Esophagus squamous epithelium (tissue), 5 donors: ENCODE measurements at places on chromosomes 1 and 21.

DNA sequence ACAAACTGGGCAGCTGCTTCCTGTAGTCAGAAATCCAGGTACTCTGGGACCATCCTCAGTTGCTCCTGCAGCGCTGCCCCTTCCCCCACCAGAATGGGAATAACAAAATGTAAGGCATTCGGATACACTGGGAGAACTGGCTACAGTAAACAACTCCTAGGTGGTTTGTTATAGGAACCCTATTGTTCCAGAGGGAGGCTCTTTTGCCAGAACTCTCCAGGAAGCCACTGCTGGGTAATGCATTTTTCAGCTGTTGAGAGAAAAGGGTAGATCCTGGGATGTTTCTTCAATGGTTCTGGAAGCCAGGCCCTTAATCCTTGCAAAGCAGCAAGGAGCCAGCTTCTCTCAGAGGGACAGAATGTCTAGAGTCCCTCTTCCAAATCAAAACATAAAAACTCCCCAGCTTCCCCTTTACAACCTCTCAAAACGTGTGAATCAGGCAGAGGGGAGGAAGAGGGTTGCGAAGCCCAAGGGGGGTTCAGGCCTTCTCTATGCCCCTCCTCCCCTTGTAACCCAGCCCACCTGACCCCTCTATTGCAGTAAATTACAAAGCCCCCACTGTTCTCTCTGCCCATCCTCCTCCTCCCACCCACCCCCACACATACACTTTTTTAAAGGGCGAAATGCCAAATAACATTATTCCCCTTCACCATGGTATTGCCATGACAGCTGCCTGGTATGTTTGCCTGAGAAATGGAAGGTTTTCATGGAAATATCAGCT lies 29.1 kb downstream of the PLPP3 start:
- no peak for DNase-seq

DNA sequence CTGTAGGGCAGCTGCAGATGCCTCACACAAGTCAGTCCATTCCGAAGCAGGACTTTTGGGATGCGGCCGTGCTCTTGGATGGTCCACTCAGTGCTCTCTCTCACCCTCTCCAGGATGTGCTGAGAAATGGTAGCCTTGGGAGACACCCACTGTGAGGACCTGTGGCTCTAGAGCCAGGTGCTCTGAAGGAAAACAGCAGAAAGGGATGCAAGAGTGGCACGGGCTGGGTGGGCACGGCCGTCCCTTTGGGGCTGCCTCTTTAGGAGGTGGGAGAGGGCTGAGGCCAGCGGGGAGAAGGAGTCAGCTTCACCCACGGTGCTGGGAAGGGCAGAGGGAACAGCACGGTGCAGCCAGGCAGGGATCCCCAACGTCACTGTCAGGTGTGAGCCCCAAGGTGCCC lies 106.1 kb downstream of the RIPK4 start:
- DNase-seq: no peak

GRCh38 chr1:212638492-212639151 lies 30.1 kb downstream of the ATF3 start:
- no peak for DNase-seq

DNA sequence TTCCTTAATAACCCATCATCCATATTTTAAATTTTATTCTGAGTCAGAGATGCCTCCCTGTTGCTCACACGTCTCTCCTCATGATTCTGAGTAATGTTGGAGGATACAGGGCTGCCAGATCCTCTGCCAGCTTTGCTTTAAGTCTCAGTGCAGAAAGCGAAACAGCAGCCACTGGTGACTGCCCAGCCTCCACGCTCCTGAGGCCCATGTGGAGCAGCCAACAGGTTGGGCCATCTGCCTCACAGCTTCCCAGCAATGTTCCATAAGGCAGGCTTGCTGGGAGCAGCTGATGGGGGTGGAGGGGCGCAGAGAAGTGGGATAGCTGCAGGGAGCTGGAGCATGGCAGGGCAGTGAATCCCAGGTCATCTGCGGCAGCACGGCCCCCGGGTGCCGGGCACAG lies 104.2 kb downstream of the IGSF21 start:
- DNase-seq: no peak

DNA sequence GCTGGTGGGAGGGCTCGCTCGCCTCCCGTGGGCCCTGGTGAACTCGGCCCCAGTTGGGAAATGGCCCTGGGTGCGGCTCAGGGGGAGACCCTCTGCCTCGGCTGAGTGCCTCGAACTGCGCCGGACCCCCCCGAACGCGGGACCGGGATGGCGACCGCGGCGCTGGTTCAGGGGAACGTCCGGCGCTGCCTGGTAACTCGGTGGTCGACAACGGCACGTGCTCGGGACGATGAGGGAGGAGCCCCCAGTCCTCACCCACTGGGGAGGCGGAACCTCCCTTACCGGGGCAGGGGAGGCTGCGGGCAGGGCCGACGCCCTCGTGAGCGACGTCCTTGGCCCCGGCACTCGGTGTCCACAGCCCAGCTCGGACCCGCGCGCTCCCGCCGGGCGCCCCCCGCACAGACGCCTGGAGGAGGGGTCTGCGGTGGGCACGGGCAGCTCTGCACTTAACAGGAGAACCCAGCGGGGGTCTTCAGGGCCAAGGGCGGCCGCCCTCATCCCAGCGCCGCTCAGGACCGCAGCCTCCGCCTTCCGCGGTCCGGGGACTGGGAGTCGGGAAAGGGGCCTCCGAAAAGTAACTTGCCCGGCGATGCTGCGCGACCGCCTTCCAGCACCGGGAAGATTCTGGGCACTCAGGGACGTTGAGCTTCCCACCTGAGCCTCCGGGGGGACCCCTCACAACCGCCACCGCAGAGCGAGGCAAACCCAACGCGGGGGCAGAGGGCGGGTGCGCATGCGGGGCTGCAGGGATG lies 1.7 kb downstream of the HES4 start:
- no peak for DNase-seq

GRCh38 chr1:16006552-16007485 lies 2.8 kb downstream of the SRARP start:
- DNase-seq: no peak

GRCh38 chr1:77594366-77595112 lies 87.9 kb downstream of the ZZZ3 start:
- no peak for DNase-seq

DNA sequence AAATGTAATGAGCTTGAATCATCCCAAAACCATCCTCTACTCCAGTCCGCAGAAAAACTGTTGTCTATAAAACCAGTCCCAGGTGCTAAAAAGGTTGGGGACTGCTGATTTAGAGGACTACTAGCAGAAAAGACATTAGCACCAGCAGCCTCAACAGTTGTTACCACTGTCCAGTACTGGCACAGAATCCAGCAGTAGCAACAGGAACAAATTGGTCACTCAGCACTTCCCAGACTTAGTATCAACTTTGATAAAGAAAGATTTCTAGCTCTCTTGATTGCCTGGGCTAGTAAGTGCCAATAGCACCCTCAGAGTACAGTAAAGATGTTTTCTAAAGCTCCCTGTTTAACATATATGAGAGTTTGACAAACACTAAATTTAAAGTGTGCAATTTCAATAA lies 127.9 kb downstream of the FAF1 start:
- no peak for DNase-seq

DNA sequence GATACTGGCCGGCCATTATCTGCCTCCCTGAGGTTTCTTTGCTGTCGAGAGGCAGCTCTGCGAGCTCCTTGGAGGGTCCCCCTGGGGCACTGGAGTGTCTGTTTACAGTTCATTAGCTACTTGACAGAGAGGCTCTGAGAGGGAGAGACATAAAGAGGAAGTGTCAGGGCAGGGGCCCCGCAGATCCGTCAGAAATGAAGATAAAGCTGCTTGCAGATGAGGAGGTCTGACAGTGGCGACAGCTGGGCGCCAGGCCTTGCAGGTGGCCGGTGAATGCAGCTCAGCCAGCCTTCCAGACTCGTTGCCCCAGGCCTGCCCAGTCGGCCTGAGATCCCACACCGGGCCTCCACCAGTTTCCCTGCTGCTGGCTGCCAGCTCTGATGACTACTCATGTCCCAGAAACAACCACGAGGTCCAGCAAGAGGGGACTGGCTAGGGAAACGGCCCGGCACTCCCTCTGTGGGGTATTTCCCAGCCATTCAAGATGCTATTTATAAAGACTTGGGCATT lies 84.7 kb downstream of the DISP3 start:
- no peak for DNase-seq

DNA sequence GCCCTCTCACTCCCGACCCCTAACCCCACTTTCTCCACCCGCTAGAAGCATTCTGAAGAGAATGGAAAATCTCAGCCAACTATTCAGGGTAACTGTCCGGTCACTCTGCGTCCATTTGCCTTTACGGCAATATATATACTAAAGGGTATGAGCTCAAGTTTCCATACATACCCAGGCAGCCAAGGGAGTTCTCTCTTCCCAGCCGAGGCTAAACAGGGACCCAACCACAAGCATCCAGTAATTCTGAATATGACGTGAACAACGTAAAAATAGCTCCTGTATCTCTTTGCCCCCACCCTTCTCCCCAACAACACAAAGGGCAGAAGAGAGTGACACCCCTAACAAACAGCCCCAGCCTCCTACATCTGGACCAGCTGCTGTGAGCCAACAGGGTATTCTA lies 67.7 kb downstream of the SSBP3 start:
- no peak for DNase-seq

- no peak for DNase-seq
Observed at GRCh38 chr1:70659891-70660290, 248.8 kb downstream of the CTH start.

DNA sequence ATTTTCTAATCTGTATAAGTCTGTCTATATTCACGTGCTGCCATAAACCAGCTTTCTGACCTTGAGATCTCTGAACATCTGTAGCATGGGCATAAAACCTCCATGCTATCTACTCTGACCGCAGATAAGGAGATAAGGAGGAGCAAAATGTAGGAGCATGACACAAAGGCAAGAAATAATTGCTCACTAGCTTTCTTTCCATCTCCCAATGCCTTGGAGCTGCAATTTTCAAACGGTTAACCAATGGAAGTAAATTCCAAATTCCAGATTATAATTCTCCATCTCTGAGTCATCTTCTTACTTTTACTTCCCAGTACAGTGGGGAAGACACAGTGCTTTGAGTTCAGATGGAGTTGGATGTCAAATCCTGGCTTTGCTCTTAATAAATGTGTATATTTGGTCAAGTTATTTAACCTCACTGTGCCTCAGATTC lies 41.6 kb downstream of the CD58 start:
- DNase-seq: no peak

DNA sequence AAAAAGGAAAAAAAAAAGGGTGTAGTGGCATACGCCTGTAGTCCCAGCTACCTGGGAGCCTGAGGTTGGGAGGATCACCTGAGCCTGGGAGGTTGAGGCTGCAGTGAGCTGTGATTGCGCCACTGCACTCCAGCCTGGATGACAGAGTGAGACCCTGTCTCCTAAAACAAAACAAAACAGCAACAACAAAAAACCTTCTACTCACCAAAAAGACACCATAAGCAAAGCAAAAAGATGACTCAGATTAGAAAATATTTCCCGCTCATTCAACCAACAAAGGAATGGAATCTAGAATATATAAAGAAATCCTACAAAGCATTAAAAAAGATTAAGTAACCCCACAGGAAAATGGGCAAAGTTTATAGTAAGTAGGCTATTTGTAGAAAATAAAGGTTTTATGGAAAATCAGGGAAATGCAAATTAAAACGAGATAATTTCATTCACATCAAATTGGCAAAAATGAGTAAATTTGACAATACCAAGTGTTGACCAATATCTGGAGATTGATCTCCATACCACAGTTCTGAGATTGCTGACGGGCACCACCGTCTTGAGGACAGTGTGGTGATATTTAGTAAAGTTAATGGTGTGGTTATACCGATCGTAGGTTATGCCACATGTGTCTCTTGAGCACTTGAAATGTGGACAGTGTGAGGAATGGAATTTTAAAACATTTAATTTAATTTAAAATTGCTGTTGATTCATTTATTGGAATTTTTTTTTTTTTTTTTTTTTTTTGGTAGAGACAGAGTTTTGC lies 54.0 kb downstream of the PIK3CD start:
- no peak for DNase-seq

- DNase-seq: no peak
Observed at GRCh38 chr1:54157401-54157800, 4.6 kb upstream of the CDCP2 start.

DNA sequence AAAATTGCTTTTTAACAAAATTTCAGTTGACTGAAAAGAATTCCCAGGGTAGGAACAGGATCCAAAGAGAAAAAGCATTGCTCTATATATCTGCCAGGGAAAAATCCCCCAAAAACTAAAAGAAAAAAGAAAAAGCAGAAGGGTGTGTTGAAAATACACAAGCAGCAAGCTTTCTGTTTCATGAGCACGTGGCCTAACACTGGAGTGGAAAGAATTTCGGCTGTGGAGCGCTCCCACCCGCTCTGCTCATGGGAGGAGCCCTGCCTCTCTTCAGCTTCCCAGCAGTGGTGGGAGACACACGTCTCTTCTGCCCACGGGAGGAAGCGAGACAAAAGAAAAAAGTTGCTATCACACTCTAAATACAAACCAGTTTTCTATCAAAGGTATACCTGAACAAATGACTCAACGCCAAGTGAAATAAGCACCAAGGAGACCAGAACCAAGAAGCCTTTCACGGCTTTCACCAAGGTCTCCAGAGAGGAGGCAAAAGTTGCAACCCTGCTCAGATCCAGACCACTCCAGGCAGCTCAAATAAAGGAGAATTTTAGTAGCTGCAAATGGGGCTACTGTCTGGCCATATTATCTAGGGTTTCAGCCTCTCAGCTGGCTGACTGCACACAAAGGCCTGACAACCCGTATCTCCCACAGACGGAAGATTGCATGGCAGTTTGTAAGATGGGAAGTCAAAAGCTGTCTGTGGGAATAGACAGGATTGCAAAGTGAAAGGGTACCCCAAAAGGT lies 29.5 kb upstream of the ZNF496 start:
- no peak for DNase-seq

GRCh38 chr1:3431266-3431665 lies 23.2 kb upstream of the ARHGEF16 start:
- no peak for DNase-seq

- no peak for DNase-seq
Observed at GRCh38 chr1:160429702-160430535, 29.6 kb downstream of the VANGL2 start.

DNA sequence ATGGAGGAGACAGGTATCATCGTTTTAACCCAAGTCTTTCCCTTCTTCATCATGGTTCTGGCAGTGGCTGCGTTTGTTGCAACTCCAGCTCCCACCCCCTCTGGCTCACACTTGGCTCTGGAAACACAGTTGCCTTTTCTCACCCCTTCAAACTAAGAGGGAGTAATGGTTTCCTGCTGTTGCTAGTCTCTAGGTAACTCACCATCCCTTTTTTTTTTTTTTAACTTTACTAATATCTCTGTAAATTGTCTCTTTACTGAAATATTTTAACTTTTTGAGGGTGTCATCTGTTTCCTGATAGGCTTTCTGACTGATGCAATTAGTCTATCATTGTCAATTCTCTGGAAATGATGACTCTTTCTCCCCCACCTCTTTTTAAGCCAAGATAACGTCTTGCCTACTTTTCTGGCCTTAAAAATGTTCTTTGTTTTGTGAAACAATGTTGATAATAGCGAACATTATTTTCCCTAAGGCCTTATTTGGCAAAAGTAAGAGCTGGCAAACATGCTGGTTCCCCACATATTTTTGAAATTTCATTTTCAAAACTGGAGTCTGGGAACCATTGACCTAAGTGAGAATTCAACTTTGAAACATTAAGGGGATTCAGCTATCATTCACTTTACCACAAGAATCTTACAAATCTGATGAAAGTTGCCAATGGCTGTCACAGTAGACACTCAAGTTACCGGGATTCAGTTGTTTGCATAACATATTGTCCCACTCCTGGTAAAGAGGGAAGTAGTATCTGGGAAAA lies 85.3 kb downstream of the LEPR start:
- no peak for DNase-seq

- no peak for DNase-seq
Observed at GRCh38 chr1:100927276-100927675, 31.4 kb downstream of the SLC30A7 start.

- no peak for DNase-seq
Observed at GRCh38 chr1:156809711-156810366, 6.8 kb downstream of the SH2D2A start.
